MCF 10A (cell line): ENCODE measurements at places on chromosomes 12 and 14. TPM values are rescaled to one million over a fixed set of nuclear protein-coding genes. Genes with fewer than 3 reads are reported as not detected.

DNA sequence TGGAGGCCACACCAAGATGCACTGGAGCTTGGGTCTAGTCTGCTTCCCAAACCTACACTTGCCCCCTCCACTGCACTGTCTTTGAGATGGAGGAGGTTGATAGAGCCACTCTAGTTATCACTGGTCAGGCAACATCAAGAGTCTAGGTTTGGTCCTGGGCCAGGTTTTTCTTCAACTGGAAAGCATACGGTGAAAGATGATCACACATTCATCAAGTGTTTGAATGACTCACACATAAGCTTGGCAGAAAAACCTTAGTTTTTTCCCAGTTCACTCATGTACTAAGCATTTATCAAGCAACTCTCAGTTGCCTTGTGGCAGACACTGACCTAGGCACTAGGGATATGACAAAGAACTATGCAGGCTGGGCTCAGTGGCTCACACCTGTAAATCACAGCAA, 84.5 kb downstream of the PLEKHG3 start:
- H3K27ac ChIP-seq: no peak overlapping the region
- H3K4me1 ChIP-seq: peaks cover 24% of the 10 kb centered on the region
- no peaks in the 10 kb centered on the region for H3K36me3 ChIP-seq
- H3K4me3 ChIP-seq: no peak overlapping the region

GRCh38 chr12:26268841-26269561, 73.6 kb downstream of the SSPN start:
- DNase-seq: no peak
- no peak overlapping the region for H3K4me3 ChIP-seq
- no peaks in the 10 kb centered on the region for H3K36me3 ChIP-seq
- H3K27me3 ChIP-seq: no peaks in the 10 kb centered on the region
- no peak overlapping the region for H3K27ac ChIP-seq

- H3K36me3 ChIP-seq: peaks cover 22% of the 10 kb centered on the region
- H3K4me3 ChIP-seq: no peak overlapping the region
- peaks cover 5% of the 10 kb centered on the region for H3K4me1 ChIP-seq
- DNase-seq: no peak
Observed at GRCh38 chr12:98733667-98734350, 88.7 kb downstream of the APAF1 start.

Gene BBOF1
- 2.0 and 4.2 TPM in 2 replicates for total RNA-seq

DNA sequence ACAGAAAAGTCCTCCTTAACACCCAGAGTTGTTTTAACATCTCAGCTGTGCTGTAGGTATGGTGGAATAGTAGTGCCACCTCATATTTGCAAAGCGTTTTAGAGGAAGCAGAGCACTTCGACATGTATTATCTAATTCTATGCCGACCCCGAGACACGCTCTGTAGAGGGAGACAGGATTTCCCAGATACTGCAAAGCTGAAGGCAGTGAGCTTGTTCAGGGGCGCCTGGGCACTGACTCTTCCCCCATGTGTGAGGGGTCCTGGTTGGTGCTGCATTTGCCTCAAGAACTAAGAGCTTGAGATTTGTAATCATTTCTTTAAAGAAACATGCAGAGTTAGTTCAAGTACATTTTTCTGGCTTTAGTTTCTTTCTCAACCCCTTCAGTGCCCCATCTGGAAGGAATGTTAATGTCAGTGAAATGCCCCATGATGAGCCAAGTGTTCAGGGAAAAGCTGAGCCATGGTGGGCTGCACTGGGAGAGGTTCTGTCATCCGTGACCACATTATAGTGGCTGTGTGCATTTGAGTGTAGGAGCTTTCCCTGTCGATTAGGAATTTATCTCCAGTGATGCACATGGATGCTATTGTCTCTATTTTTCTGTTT, 66.3 kb downstream of the MBIP start:
- H3K27me3 ChIP-seq: no peaks in the 10 kb centered on the region
- DNase-seq: peak; percentile 6
- no peak overlapping the region for H3K4me3 ChIP-seq
- peaks cover 10% of the 10 kb centered on the region for H3K4me1 ChIP-seq

Gene PUS1
- total RNA-seq: 44.1 and 72.3 TPM in 2 replicates

- H3K27me3 ChIP-seq: no peaks in the 10 kb centered on the region
- H3K4me3 ChIP-seq: no peak overlapping the region
- no peaks in the 10 kb centered on the region for H3K36me3 ChIP-seq
Observed at GRCh38 chr12:104790296-104791125, 167.6 kb downstream of the SLC41A2 start.

Gene DPF3
- 1.9 and 2.1 TPM in 2 replicates for total RNA-seq

Gene OLR1
- 0.25 TPM in 1 of 2 replicates, not detected in the other for total RNA-seq

Gene CEP170B
- 61.8 and 77.4 TPM in 2 replicates for total RNA-seq

DNA sequence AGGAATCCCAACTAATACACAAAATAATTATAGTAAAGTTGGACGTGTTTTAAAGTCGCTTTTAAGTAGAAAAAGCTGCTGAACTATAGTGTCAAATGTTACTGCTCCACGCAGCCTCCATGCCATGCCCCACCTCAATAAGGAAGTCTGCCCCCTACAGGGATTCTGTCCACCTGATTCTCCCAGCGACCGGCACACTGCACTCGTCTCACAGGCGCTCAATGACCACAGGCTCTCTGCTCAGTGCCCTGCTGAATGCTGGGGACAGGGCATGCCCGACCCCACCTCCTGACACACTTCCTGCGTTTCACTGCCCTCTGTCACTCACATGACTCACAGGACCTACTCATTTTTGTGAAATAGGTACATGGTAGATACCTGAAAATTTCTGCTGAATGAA, 48.9 kb downstream of the BDKRB1 start:
- peak; percentile 4 for DNase-seq
- no peak overlapping the region for H3K4me3 ChIP-seq
- H3K4me1 ChIP-seq: no peaks in the 10 kb centered on the region
- H3K27me3 ChIP-seq: no peaks in the 10 kb centered on the region

Gene FOXA1
- 8.6 and 11.2 TPM in 2 replicates for total RNA-seq

Gene TNS2
- total RNA-seq: 22.3 and 26.3 TPM in 2 replicates

- peak; percentile 67 for DNase-seq
- peaks cover 92% of the 10 kb centered on the region for H3K36me3 ChIP-seq
- H3K4me1 ChIP-seq: peaks cover 29% of the 10 kb centered on the region
- peak overlapping the region; percentile 93 for H3K4me3 ChIP-seq
Observed at GRCh38 chr14:35400648-35401421, 3.7 kb downstream of the NFKBIA start.

Gene DDX11
- 47.8 and 48.7 TPM in 2 replicates for total RNA-seq

Gene SAMD4A
- total RNA-seq: 60.6 and 63.5 TPM in 2 replicates

DNA sequence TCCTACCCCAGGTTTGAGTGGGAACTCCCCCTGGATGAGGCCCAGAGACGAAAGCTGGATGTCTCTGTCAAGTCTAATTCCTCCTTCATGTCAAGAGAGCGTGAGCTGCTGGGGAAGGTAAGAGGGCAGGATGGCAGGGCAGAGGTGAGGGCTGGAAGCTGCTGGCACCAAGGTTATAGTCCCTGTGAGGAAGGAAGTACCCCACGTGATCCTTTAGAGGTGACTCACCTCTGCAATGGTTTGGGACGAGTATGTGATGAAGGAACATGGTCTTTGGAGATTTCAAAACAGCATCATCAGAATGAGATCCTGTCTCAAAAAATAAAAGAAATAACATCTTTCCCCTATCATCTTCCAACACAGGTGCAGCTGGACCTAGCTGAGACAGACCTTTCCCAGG, 9.2 kb upstream of the MYL6B start:
- peaks cover 19% of the 10 kb centered on the region for H3K4me1 ChIP-seq
- H3K4me3 ChIP-seq: no peak overlapping the region
- peaks cover 63% of the 10 kb centered on the region for H3K36me3 ChIP-seq
- no peak for DNase-seq
- no peaks in the 10 kb centered on the region for H3K27me3 ChIP-seq

Gene TECPR2
- 18.2 and 18.4 TPM in 2 replicates for total RNA-seq

DNA sequence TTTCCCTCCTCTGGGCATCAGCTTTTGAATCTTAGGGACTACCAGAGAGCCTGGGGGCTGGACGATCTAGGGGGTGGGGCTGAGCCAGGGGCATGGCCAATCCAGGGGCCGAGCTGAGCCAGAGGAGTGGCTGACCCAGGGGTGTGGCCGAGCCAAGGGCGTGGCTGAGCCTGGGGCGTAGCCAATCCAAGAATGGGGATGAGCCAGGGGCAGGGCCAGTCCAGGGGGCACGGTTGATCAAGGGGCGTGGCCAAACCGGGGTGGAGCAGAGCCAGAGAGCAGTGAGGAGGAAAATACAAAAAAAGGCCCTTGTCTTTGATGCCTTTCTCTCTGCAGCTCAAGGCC, 219.3 kb upstream of the NOS1 start:
- no peak overlapping the region for H3K4me3 ChIP-seq
- H3K36me3 ChIP-seq: no peaks in the 10 kb centered on the region
- H3K27me3 ChIP-seq: peaks cover 15% of the 10 kb centered on the region
- peak; percentile 60 for DNase-seq
- H3K27ac ChIP-seq: no peak overlapping the region

DNA sequence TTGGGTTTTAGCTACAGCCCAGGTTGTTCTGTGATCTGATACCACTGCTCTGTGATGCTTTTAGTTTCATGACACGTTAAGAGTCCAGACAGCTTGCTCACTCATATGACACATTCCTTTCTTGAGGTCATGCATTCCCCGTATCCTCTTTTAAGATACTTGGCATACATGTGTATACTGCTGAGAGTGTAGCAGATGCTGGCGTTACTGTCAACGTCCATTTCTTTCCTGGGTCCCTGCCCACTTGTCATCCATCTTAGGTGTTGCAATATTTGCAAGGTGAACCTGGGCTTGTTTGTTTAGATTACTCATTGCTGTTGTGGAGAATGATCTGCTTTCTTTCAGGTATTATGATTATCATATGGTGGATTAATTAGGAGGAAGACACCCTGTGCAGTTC, 9.1 kb upstream of the EMP1 start:
- DNase-seq: peak; percentile 73
- H3K4me3 ChIP-seq: no peak overlapping the region
- H3K27me3 ChIP-seq: no peaks in the 10 kb centered on the region
- no peaks in the 10 kb centered on the region for H3K36me3 ChIP-seq
- H3K27ac ChIP-seq: peak overlapping the region; percentile 52
- H3K4me1 ChIP-seq: peaks cover 27% of the 10 kb centered on the region

- no peaks in the 10 kb centered on the region for H3K36me3 ChIP-seq
- no peaks in the 10 kb centered on the region for H3K4me1 ChIP-seq
- DNase-seq: no peak
- no peaks in the 10 kb centered on the region for H3K27me3 ChIP-seq
- H3K4me3 ChIP-seq: no peak overlapping the region
- no peak overlapping the region for H3K27ac ChIP-seq
Observed at GRCh38 chr12:104682790-104683279, 226.1 kb downstream of the CHST11 start.

DNA sequence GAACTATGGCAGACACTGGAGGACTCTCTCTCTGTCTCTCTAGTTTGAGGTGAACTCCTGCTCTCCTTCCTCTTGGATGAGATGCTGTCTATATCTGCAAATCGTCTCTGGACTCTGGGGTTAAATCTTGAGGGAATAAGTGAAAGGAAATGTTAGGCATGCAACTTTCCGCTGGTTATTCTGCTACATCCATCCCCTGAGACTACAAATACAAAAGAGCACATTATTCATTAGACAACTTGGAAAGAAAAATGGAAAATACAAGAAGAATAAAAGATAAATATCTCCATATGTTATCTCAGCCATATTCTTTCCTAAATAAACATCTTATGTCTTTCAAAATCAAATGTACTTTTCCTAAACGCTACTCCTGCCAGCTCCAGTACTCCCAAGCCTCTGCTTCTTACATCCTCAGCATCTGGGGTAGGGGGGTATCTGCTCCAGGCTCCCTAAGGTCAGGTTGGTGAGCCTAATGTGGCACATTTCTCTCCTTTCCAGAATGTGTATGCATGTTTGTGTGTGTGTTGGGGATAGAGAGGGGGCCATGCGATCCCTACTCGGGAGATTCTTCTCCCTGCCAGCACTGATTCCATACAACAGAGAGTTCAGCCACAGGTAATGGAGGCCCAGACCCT, 102.9 kb upstream of the FSCB start:
- no peak overlapping the region for H3K27ac ChIP-seq
- H3K27me3 ChIP-seq: no peaks in the 10 kb centered on the region
- H3K4me1 ChIP-seq: no peaks in the 10 kb centered on the region
- H3K4me3 ChIP-seq: no peak overlapping the region
- H3K36me3 ChIP-seq: no peaks in the 10 kb centered on the region
- DNase-seq: no peak

DNA sequence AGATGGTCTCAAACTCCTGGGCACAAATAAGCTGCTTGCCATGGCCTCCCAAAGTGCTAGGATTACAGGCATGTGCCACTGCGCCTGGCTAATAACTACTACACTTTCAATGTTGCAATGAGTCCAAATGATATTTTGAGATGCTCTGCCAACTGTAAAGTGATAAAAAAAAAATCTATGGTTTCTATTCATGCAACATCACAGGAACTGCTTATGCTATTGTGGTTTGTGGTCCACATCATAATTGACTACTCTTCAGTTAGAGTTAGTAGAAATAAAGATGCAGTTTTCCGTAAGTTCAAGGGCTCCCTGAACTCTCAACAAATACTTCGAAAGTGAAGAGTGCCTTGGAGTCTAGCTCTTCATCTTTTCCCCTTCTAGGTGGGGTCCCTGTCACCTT, 239.4 kb downstream of the C12orf75 start:
- H3K4me3 ChIP-seq: no peak overlapping the region
- no peaks in the 10 kb centered on the region for H3K27me3 ChIP-seq
- DNase-seq: no peak
- peaks cover 7% of the 10 kb centered on the region for H3K4me1 ChIP-seq
- H3K36me3 ChIP-seq: no peaks in the 10 kb centered on the region

- H3K4me1 ChIP-seq: peaks cover 6% of the 10 kb centered on the region
- H3K4me3 ChIP-seq: no peak overlapping the region
- no peak overlapping the region for H3K27ac ChIP-seq
- no peaks in the 10 kb centered on the region for H3K27me3 ChIP-seq
- H3K36me3 ChIP-seq: no peaks in the 10 kb centered on the region
Observed at GRCh38 chr12:19641235-19642080, 202.2 kb downstream of the AEBP2 start.

DNA sequence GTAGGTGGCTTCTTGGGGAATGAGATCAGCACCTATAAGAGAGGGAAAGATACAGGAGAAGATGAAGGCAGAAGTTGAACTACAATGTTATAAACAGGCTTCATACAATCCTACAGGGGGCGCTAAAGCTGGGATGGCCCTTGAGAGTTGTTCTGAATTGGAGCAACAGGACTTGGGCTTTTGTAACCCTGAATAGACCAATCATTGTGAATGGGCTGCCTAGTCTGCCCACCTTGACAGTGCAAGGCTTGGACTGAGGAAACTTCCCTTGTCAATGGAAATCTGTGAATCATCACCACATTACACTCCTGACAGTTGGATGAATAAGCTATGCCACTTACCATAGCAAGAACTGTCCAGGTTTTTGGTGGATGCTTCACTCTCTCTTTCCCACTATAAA, 306.1 kb downstream of the KCNC2 start:
- no peak overlapping the region for H3K27ac ChIP-seq
- no peaks in the 10 kb centered on the region for H3K27me3 ChIP-seq
- peak; percentile 20 for DNase-seq
- no peak overlapping the region for H3K4me3 ChIP-seq

Gene SYCP3
- total RNA-seq: not detected in 2 replicates
